CD4-positive, CD25-positive, alpha-beta regulatory T cell (primary cell): ENCODE measurements at places on chromosomes 1 and 21. TPM values are rescaled to one million over a fixed set of nuclear protein-coding genes. Genes with fewer than 3 reads are reported as not detected.

- no peak overlapping the region for H3K4me3 ChIP-seq
- H3K27me3 ChIP-seq: no peaks in the 10 kb centered on the region
- no peak overlapping the region for H3K27ac ChIP-seq
- H3K36me3 ChIP-seq: no peaks in the 10 kb centered on the region
Measured at GRCh38 chr1:208369045-208369444, 124.9 kb upstream of the PLXNA2 start.

- no peak overlapping the region for H3K4me3 ChIP-seq
- H3K4me1 ChIP-seq: no peaks in the 10 kb centered on the region
- H3K27ac ChIP-seq: no peak overlapping the region
- H3K27me3 ChIP-seq: no peaks in the 10 kb centered on the region
Measured at GRCh38 chr1:241213139-241213538, 143.9 kb downstream of the RGS7 start.

GRCh38 chr21:42526379-42526727 is 12.7 kb downstream of the SLC37A1 start:
- H3K4me3 ChIP-seq: no peak overlapping the region
- H3K36me3 ChIP-seq: peaks cover 18% of the 10 kb centered on the region
- DNase-seq: no peak
- H3K27ac ChIP-seq: no peak overlapping the region
- H3K4me1 ChIP-seq: peaks cover 25% of the 10 kb centered on the region

GRCh38 chr1:23854568-23854967 is 13.5 kb downstream of the FUCA1 start:
- no peaks in the 10 kb centered on the region for H3K4me1 ChIP-seq
- peaks cover 19% of the 10 kb centered on the region for H3K36me3 ChIP-seq
- no peak for DNase-seq

- no peaks in the 10 kb centered on the region for H3K4me1 ChIP-seq
- no peaks in the 10 kb centered on the region for H3K27me3 ChIP-seq
- H3K4me3 ChIP-seq: no peak overlapping the region
- no peak overlapping the region for H3K27ac ChIP-seq
- no peaks in the 10 kb centered on the region for H3K36me3 ChIP-seq
- no peak for DNase-seq
Measured at GRCh38 chr1:231667896-231668506, 41.4 kb downstream of the DISC1 start.

- H3K36me3 ChIP-seq: no peaks in the 10 kb centered on the region
- H3K27ac ChIP-seq: no peak overlapping the region
- no peak overlapping the region for H3K4me3 ChIP-seq
- H3K27me3 ChIP-seq: no peaks in the 10 kb centered on the region
- DNase-seq: no peak
- no peaks in the 10 kb centered on the region for H3K4me1 ChIP-seq
Measured at GRCh38 chr1:179770887-179771502, 27.9 kb downstream of the FAM163A start.

DNA sequence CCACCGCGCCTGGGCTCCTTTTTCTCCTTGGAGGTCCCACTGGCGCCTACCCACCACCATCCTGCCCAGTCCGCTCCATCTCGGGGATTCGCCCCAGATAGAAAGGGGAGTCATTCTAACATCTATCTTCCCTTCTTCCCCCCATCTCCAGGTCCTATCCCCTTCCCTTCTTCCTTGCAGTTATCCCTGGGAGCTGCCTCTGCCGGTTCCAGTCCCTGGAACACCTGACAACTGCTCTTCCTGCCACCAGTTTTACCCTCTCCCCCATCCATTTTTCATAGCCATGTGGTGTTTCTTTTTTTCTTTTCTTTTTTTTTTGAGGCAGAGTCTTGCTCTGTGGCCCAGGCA is 12.0 kb upstream of the COL16A1 start:
- H3K27me3 ChIP-seq: peaks cover 13% of the 10 kb centered on the region
- peaks cover 15% of the 10 kb centered on the region for H3K4me1 ChIP-seq
- DNase-seq: no peak
- no peaks in the 10 kb centered on the region for H3K36me3 ChIP-seq
- H3K27ac ChIP-seq: no peak overlapping the region
- no peak overlapping the region for H3K4me3 ChIP-seq

DYNLT4 gene
- 2.6 TPM for polyA plus RNA-seq

NGF gene
- not detected for polyA plus RNA-seq

KIF21B gene
- polyA plus RNA-seq: 3.5 TPM
